Ammon's horn (tissue), 1 donor: ENCODE measurements at places on chromosomes 1 and 21.
A peak's percentile ranks its signal among the peaks of the same experiment; 100 is the strongest.

DNA sequence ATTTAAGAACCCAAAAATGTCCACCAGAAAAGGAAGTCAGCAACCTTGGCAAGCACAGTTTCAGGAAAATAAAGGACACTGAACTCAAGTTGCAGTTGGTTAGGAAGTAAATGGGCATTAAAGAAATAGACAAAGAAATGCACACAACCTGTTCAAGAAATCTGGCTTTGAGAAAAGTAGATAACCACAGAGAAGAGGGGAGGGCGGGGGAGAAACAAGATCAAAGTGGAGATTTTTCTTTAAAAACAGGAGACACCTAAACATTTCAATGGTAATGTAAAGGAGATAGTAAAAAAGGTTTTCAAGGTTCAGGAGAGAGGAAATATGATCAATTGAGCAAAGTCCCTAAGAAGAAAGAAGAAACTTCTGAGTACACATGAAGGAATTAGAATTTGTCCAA is 29.1 kb downstream of the SYDE2 start:
- no peak for DNase-seq

DNA sequence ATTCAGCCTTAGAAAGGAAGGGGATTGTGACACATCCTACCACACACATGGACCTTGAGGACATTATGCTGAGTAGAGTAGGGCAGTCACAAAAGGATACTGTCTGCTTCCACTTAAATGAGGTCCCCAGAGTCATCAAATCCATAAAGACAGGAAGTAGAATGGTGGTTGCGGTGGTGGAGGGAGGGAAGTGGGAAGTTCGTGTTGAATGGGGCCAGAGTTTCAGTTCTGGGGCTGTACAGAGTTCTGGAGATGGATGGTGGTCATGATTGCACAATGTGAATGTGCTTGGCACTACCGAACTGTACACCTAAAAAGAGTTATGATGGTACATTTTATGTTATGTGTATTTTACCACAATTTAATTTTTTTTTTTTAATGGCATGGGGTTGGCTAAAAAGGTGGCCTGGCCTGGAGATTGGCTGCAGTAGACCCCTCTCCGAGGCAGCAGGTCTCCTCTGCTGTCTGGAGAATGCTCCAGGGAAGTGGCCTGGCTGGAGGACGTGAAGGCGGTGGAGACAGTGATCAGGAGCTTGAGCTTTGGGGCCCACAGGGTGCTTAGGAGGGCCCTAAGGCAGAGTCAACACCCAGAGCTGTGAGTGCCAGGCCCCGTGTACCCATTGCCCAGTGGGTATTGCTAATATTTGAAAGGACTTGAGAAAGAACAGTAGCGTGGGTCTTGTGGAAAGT is 30.4 kb downstream of the IFNGR2 start:
- DNase-seq = peak; percentile 59

DNA sequence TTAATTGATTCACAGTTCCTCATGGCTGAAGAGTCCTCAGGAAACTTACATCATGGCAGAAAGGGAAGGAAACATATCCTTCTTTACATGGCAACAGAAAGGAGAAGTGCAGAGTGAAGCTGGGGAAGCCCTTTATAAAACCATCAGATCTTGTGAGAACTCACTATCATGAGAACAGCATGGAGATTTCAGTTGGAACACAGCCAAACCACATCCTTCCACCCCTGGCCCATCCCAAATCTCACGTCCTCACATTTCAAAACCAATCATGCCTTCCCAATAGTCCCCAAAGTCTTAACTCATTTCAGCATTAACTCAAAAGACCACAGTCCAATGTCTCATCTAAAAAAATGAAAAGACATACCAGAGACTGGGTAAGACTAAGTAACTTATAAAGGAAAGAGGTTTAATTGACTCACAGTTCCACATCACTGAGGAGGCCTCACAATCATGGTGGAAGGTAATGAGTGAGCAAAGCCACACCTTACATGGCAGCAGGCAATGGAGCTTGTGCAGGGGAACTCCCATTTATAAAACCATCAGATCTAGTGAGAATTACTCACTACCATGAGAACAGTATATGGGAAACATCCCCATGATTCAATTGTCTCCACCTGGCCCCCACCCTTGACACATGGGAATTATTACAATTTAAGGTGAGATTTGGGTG is 105.2 kb downstream of the MRPL39 start:
- DNase-seq = no peak

- DNase-seq = no peak
These were observed 95.3 kb downstream of the ADSS2 start for GRCh38 chr1:244356376-244356775.

DNA sequence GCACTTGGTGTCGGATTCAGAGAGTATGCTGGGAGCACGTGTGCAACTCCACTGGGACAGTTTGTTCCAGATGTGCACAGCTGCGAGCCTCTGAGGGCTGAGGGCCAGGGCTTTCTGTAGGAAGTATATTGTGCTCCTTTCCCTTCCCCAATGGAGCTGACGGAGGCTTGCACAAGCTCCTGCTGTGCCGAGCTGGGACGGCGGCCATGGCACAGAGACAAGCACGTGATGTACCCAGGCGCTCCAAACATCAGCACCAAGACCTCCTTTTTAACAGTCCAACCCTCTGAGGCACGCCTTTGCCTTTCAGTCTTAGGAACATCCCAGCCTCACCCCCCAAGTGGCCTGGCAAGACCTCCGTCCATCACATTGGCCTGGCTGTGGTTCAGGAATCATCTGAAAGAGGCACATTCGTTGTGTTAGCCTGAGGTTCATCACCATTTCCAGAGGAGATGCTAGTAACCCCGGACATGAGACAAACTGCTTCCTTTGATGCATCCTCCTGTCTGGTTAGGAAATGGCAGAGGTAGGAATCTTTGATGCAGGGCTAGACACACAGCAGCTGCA is 339.2 kb upstream of the KAZN start:
- peak; percentile 98 for DNase-seq

GRCh38 chr1:97042551-97042950 is 321.0 kb downstream of the PTBP2 start:
- no peak for DNase-seq

DNA sequence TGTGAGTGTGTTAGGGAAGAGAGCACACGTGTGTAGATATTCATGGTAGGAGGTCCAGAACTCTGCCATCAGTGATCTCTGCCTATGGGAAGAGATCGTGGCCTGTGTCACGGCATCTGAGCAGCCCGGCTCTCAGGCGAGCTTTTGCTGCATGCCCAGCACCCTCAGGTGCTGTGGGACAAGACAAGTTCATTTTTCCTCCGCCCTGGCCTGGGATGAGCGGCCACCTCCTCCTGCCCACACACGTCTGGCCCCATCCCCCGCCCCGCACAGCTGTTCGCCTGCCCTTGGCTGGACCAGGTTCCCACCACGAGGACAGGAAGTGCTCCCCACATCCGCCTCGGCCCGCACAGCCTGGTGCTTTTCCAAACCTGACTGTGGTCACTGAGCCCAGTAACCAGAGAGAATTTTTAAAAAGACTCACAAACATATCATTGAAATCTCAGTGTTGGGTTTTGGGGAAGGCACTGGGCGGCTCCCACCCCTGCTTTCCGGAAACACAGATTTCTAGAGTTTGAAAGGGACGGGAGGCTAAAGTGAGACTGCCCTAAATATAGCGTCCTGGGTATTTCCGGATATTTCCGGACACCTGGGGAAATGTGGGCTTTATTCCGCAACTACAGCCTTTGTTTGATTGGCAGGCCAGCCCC is 18.0 kb downstream of the BMP8A start:
- DNase-seq = no peak

DNA sequence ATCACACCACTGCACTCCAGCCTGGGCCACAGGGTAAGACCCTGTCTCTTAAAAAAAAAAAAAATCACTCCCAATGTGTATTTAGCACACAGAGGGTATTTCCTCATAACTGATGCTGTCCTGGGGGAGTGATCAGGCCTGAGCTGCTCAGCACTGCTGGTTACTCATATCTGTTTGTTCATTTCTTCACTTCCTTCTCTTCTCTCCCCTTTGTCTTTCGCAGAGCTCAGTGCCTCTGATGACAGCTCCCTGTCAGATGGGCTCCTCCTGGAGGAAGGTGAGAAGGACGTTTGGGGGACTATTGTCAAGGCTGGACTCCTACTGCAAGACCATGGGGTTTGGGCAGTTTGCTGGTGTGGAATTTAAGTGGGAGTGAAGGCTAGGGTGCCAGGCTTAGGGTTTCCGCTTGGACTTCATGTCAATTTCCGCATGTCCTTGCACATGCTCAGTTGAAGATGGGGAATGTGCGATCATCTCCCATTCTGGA is 13.0 kb downstream of the INAVA start:
- no peak for DNase-seq

GRCh38 chr1:116558140-116558549 is 12.7 kb downstream of the CD58 start:
- DNase-seq = no peak

DNA sequence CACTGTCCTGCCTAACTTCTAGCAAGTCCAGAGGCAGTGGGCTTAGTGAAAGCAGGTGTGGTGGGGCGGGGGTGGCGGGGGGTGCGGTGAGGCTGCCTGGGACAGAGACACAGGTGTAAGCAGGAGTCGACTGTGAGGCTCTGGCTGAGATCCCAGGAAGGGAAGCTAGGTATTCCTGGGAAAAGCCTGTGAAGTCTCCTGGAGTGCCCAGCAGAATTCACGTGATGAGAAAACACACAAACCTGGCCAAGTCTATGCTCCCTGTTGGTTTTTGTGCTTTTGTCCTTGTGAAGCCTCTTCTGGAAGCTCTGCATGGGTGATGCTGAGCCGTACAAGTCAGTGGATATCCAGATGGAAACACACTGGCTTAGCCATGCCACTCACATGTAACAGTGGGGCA is 5.3 kb downstream of the GALNT2 start:
- DNase-seq = no peak

DNA sequence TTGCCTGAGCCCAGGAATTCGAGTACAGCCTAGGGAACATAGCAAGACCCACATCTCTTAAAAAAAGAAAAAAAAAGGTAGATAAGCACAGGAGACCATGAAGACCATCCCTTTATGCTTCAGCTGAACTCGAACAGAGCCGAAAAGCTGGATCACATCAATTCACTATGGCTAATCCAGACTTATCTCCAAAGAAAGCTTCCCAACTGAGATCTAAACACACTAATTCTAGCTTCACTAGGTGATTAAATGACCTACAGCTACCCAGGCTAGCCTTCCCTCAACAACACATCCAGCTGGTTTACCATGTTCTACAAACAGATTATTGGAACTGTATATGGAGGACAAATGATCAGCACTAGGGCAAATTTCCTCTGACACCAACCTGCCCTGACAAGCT is 44.0 kb upstream of the NR5A2 start:
- no peak for DNase-seq

DNA sequence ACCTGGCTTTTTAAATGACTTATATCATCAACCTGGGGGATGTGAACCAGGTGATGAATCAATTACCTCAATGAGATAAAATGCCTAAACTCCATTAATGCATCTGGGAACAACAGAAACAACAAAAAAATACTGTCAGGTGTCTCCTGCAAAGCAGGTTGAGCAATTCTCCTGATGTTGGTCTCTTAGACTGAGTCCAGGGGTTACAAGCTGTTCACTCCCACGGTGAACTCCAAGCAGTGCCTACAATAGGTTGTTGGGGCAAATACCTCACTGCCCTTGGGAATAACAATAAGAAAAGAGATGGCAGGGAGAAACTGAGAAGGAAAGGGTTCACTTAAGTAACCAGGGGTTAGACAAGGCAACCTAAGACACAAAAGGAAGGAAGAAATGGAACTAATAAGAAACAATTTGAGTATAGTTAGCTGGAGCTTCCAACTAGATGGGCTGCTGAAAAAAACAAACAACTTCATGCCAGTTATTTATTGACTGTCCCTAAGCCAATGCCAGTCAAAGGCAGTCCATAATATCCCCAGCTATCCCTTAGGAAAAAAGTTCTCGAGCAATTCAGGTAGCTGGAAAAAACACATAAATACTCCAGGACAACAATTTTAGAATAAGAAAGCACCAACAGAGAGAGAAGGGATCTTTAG is 97.6 kb upstream of the MAGI3 start:
- no peak for DNase-seq

GRCh38 chr1:226985239-226985838 is 45.2 kb downstream of the COQ8A start:
- no peak for DNase-seq

DNA sequence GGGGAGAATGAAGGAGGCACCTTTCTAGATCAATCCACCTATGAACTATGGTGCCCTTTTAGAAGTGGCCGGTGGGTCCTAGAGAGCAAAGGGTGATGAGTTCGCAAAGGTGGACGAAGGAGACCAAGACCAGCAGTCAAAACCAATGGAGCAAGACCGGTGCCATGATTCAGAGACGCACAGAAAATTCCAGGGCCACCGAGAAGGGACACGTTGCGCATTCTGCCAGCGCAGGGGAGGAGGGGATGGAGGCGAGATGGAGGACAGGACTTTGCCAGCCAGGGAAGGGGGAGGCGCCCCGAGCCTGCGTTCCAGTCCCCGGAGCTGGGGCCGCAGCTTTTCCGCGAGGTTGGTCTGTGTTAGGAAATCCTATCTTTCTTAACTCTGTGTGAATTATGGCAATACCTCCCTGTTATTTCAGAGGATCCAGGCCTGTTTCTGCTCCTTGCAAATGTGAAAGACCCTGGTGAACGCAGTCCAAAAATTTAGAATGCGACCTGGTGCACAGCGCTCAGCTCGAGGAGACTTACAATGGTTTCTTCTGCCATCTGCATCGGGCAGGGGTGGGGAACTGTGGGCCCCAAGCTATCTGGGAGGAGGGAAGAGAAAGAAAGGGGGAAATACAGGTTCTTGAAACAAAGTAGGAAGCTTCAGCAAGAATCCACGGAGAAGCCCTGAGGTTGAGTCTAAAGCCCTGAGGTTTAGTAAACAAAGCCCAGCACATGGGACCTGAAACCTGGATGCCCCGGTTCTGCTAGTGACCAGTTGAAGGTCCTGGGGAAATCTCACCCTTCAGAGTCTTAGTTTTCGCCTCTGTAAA is 129.4 kb downstream of the MRPS6 start:
- no peak for DNase-seq
